Mesangial cell (primary cell): ENCODE measurements at places on chromosomes 2 and 18. TPM values are rescaled to one million over a fixed set of nuclear protein-coding genes. Genes with fewer than 3 reads are reported as not detected.

GPR55 gene
- total RNA-seq = not detected in 2 replicates

TCF23 gene
- not detected in 2 replicates for total RNA-seq

CACNB4 gene
- 0.13 and 0.16 TPM in 2 replicates for total RNA-seq

KYNU gene
- under 0.01 TPM in 1 of 2 replicates, not detected in the other for total RNA-seq

UGT1A5 gene
- not detected in 2 replicates for total RNA-seq

OSR1 gene
- 0.81 and 3.7 TPM in 2 replicates for total RNA-seq

TRIM43 gene
- total RNA-seq = not detected in 2 replicates

CNTNAP5 gene
- not detected in 2 replicates for total RNA-seq

CD8B2 gene
- total RNA-seq = not detected in 2 replicates
